ENCODE measurements at places on chromosomes 12 and 14.
A peak's percentile ranks its signal among the peaks of the same experiment; 100 is the strongest.

GRCh38 chr12:100672075-100672592, 98.7 kb downstream of the GAS2L3 start:
- DNase-seq: peak; percentile 25

GRCh38 chr14:100587763-100588411, 670 bp upstream of the BEGAIN start:
- no peak for DNase-seq

DNA sequence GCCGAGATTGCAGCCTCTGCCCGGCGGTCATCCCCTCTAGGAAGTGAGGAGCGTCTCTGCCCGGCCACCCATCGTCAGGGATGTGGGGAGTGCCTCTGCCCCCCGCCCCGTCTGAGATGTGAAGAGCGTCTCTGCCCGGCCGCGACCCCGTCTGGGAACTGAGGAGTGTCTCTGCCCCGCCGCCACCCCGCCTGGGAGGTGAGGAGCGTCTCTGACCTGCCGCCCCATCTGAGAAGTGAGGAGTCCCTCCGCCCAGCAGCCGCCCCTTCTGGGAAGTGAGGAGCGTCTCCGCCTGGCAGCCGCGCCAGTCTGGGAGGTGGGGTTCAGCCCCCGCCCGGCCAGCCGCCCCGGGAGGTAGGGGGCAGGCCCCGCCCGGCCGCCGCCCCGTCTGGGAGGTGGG, 544.0 kb downstream of the CCER1 start:
- DNase-seq: no peak

DNA sequence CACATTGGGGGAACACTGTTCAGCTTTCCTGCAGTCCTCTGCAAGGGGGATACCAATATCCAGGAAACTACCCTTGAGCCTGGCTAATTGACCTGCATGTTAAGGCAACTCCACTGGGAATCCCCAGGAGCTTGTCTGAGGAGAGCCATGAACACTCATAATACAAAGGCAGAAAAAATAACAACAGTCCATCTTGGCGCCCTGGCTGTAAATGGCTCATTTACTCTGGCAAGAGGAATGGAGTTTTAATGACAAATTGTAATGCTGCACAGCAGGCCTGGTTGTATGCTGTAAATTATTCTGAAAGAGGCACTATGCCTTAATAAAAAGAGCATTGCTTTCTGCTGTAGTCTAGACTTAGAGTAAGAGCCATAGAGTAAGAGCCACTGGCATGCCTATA, 58.3 kb downstream of the SLC8A3 start:
- DNase-seq: no peak

DNA sequence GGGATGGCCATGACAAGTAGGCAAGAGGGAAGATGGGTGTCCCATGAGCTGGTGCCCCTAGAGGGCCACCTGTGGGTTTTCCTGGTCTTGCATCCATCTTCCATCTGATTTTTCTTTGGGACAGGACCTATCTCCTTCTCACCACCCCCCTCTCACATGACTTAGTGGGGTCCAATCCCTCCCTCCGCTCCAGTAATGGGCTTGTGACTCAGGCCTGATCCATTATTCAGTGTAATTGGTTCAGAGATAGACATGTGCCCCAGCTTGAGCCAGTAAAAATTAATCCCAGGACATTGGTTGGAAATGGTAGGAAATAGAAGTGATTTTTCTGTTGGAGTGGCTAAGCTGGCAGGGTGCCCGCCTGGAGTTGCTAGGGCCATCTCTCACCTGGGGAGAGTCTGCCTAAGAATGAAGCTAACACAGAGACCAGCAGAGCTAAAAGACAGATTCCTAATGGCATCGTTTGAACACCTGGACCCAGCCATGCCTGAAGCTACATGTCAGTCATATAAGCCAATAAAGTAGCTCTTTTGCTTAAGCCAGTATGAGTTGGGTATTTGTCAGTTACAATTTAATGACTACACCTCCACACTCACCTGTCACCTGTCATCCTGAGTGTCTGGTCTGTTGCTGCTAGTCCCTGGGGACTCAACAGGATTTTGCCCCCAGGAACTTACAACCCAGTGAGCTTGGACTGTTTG, 14.7 kb downstream of the RASAL1 start:
- DNase-seq: no peak

- no peak for DNase-seq
Measured at GRCh38 chr14:54809767-54810166, 92.9 kb downstream of the GCH1 start.

- no peak for DNase-seq
Measured at GRCh38 chr12:116792403-116792802, 54.3 kb downstream of the RNFT2 start.

DNA sequence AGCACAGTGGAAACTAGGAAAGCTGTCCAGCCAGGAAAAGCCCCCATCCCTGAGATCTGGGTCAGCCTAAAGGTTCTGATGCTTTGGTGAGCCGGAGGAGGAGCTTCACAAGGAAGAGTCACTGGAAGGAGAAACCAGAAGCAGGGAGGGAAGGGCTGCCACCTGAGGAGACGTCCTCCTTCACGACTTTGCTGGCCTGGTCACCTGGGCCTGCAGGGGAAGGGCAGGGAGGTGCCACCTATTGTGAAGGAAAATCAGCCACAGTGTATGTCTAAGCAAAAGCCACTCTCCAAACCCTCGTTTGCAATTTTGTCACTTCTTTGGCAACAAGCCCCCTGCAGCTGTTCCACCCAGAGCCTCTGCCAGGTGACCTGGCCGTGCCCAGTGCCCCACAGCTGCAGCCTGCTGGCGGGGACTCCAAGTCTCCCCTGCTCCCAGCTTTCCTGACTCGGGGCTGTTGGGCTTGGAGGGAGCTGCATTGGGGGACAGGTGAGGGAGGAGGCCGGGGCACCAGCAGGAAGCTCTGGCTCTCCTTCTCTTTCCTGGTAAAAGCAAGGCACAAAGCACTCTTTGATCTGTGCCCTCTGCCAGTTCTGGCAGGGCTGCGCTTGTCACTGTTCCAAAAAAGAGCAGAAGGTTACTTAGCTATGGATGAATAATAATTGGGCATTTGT, 120.9 kb upstream of the BCL2L14 start:
- DNase-seq: no peak

GRCh38 chr12:124369055-124369826, 74.3 kb downstream of the RFLNA start:
- DNase-seq: no peak

DNA sequence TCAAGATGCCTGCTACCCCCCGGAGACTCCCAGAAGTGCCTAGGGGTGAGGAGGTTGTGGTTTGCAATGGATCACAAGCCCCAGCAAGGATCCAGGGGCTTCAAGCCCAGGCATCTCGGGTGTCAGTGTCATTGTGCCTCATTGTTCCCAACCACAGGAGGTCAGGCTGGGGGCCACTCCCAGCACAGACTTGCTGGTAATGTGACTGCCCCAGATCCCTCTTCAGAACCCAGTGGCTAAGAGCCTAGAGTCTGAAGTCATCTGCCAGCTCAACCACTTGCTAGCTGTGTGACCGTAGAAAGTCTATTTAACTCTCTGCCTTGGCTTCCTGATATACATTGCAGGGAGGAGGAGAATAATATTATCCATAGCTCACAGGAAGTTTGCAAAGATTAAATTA, 7.7 kb upstream of the ASB2 start:
- no peak for DNase-seq

- no peak for DNase-seq
Measured at GRCh38 chr12:50053583-50053982, 3.8 kb upstream of the ASIC1 start.

DNA sequence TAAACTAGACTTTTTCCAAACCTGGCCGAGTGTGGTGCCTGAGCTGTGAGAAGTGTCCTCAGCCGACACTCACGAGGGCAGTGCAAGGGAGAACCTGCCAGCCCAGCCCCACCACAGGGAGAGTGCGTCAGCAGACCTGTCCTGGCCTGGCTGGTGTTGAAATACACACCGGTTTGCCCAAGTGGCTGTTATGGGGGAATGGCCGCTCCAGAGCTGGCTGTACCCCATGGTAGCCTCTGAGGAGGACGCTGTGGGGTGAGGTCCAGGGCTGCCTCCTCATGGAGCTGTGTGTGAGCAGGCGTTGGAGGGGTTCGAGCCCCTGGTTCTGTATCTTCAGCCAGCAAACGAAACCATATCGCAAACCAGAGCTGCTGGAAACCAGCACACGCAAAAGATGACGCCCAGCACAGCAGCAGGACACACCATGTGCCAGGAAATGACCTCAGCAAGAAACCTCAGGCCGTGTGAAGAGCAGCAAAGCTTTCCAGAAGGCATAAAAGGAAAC, 9.4 kb downstream of the ANKRD9 start:
- DNase-seq: no peak

GRCh38 chr14:87467578-87467977, 525.4 kb downstream of the GALC start:
- no peak for DNase-seq

DNA sequence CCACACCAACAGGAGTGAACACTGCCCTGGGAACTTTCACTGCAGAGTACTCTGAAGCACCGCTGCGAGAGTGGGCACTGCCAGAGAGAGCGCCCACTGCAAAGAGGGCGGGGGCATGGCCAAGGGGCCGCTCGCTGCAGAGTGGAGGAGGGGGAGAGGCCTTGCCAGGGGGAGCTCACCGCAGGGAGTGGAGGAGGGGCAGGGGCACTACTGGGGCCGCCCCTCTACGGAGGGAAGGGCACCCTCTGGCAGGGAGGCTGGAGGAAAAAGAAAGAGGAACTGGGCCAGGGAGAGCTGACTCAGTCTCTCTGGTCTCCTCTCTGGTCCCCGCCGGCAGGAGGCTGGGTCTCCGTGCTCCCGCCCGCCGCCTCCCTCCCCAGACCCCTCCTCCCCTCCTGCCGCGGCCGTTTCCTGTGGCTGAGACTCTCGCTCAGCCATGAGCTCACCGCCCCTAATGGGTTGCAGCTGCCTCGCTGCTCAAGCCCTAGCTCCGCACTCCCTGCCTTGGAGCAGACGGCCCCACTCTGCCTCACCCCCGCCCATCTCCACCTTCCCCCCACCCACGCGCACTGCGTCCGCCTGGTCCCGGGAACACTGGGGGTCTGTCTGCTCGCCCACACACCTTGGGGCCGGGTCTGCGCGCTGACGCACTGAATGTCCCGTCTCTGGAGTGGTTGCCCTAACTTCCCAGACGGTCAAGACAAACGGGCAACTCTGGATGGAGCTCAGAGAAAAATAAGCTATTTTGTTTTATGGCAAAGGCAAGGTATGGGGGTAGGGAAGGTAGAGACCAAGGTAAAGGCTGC, 1.3 kb downstream of the ARHGEF40 start:
- no peak for DNase-seq

All from iPS DF 19.7 (cell line).